ENCODE measurements at places on chromosomes 12 and 14. TPM values are rescaled to one million over a fixed set of nuclear protein-coding genes. Genes with fewer than 3 reads are reported as not detected.

- no peak for DNase-seq
Observed at GRCh38 chr14:22610931-22611330, 12.8 kb downstream of the ABHD4 start.

DNA sequence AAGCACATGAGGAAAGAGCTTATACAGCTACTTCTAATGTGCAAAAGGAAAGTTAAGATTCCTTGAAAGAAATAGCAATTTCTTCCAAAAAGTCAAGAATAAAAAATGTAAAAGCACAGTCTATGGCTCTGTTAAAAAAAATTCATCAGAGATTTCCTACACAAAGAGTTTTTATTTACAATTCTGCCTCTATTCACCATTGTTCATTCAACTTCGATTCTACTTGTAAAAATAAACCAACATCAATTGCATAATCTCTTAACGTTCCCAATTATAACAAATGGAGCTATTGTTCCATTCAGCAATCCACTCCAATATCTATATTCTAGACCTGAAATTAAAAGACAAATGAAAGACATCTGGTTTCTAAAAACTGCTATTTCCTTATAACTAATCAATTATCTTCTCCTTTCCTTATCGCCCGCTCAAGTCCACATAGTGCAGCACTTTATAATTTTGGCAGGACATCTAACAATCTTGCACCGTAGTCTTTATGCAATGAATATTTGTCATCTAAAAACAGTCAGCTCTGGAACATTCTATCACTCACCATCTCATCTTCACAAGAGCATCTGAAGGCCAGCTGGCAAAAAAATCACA is 6.2 kb downstream of the EIF2S3B start:
- no peak for DNase-seq

DNA sequence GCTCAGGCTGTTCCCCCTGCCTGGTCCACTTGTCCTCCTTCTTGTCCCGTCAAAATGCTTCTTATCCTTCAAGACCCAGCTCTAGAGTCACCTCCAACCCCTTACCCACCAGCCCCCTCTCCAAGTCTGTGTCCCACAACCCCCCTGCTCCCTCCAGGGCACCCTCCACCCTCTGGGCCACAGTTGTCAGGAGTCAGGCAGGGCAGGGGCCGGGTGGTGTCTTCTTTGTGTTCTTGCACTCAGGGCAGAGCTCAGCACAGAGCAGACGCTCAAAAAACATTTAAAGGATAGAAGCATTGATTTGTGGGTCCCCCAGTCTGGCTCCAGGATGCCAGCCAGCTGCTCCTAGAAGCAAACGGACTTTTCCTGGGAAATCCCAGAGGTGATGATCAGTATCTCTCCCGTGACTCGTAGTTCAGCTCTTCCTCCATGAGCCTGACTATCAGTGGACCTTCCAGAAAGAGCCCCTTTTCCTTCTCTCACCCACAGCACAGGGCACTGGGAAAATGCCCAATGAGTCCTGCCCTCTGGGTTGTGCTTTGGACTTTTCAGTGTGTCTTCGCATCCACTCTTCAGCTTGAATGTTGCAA is 17.2 kb upstream of the BDKRB1 start:
- no peak for DNase-seq

DNA sequence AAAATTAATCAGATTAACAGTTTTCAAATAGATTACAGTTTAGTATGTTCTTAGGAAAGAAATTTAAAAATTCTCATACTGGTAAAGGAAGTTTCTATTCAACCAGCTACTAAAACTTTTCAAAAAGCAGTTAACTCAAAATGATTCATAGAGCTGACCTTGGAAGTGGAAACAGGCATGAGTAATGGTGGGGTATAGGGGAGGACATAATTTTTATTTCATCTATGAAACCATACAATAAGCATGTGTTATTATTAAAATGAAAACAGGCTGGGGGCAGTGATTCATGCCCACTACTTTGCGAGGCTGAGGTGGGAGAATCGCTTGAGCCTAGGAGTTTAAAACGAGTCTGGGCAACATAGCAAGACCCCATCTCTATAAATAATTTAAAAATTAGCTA is 73.0 kb downstream of the DNAI7 start:
- DNase-seq: no peak

GRCh38 chr12:6846316-6846869 is 4.7 kb downstream of the CDCA3 start:
- DNase-seq: no peak

GRCh38 chr12:27814411-27814810 is 34.4 kb upstream of the MANSC4 start:
- DNase-seq: no peak

- no peak for DNase-seq
Observed at GRCh38 chr12:75990189-75990912, 41.2 kb downstream of the PHLDA1 start.

DNA sequence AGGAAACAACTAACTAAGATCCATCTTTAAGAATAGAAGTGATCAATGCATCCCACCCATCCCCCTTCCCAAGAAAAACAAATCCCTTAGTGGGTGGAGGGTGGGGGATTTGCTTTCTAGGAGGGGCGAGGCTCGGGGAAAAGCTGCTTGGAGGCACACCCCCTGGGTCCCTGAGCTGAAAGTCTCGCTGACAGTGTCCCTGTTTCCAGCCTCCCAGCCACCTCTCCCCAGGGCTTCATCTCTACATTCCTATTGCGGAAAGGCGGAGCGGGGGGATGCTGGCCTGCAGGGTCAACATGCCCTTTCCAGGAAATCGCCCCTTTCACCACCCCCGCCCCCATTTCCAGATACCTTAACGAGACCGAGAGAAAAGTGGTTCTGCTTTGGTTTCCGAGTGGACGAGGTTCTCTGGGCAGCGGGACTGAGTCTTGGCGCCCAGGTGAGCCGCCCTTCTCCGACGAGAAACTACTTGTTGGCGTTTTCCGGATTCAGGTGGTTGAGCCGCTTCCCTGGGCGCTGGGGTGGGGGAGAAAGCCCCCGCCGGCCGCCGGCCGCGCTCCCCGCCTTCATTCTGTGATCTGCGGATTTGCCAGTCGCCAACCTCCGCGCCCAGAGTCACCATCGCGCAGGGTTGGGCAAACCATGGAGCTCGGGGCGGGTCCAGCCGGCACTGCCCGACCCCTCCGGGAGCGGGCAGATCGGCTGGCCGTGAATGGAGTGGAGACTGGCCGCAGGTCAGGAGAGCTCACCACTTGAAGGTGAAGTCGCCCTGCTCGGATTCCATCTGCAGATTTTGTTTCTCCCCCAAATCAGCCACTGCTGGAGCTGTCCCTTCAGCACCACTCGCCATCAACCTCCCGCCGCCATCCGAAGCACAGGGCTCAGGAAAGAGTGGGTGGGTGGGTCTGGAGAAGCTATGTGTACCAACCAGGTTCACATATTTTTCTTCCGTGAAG is 505 bp downstream of the KCNC2 start:
- peak; percentile 85 for DNase-seq

DNA sequence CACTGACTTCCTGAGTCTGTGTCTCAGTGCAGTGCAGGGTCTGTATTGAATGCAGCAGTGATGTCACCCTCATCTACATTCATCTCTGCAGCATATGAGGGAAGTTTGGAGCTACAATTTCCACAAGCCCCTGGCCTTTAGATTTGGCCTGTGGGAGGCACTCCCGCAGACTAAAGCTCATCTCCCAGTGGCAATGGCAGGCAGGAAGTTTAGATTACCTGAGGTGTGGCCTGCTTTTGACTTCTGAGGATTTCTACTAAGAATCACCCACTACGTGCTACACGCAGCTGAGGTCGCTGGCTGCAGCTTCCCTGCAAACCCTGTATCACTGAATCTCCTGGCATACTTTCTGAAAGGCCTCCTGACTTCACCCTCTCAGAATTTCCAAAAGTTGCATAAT is 202.2 kb upstream of the PRKD1 start:
- no peak for DNase-seq

- no peak for DNase-seq
Observed at GRCh38 chr12:78086553-78087362, 256.1 kb downstream of the NAV3 start.

DNA sequence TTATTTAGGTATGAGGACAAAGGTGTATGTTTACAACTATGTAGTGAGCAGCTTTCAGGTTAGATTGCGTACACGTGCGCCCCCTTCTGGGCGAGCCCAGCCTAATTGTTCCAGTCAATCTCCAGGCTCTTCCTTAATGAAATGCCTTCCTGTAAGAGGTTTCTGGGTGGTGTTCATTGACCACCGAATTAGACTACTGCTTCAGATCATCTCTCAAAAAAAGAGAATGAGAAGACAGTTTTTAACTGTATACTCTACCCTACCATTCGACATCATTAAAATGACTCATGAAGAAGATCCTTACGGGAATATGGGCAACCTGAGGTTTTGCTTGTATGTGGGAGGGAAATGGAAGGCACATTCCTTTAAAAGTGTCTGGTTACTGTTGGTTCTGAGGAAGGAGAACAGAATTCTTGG is 2.1 kb downstream of the LUM start:
- DNase-seq: peak; percentile 90

GRCh38 chr14:59511916-59512575 is 27.7 kb downstream of the JKAMP start:
- peak; percentile 74 for DNase-seq

DNA sequence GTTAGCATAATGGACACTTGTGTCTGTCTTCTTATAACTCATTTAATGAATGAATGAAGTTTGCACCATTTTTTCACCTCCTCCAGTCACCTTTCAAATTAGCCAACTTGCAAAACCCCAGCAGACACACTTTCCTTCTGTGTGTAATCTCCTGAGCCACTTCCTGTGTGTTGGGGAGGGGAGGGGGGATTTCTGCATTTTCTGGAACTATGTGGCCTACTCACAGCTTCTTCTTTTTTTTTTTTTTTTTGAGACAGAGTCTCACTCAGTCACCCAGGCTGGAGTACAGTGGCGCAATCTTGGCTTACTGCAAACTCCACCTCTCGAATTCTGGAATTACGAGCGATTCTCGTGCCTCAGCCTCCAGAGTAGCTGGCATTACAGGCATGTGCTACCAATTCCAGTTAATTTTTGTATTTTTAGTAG is 4.1 kb upstream of the SERPINA1 start:
- DNase-seq: no peak

DNA sequence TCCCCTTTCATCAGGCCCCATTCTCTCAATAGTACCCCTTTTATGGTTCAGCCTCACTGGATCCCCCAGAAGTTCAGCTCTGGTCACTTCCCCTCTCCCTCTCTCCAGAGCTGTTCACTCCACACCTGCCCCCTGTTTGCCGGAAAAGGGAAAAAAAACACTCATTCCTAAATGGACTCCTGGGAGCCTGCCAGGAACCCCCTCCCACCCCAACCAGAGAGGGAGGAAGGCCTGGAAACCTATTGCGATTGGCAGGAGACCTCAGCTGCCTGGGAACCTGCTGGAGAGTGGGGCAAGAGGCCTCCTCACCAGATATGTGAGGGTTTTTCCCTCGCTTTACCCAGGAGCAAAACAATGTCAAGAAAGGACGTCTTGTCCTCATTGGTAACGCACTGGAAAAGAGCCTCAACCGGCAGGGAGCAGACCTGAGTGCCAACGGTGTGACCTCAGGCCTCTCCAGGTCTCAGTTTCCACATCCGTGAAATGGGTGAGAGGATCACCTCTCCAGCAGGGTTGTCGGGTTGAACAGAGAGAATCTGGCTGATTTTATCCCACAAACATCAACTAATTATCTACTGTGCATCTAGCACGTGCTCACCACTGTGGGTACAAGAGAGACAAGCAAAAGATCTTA is 4.6 kb downstream of the DTX1 start:
- no peak for DNase-seq

GRCh38 chr14:65604936-65605335 is 192.4 kb downstream of the FUT8 start:
- DNase-seq: no peak

GRCh38 chr12:6443361-6443983 is 1.3 kb upstream of the CD27 start:
- DNase-seq: no peak

GRCh38 chr14:104210817-104211195 is 72.4 kb downstream of the KIF26A start:
- DNase-seq: no peak

- DNase-seq: no peak
Observed at GRCh38 chr12:98262902-98263301, 252.5 kb upstream of the TMPO start.

DNA sequence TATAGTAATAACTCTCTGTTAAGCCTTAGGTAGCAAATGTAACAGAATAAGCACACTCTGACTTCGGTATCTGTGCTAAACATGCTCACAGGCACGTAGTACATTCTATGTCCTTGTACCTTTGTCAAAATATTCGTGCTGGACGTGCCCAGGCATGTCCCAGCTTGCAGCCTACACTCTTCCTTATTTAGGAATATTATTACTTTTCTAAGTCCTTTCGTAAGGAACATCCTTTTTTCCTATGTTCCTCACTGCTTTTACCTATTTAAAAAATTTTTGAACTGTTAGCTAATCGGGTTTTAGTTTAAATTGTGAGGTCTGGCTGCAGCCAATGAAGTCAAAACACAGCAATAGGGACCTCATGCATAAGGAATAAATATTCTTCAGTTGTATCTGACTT is 24.1 kb upstream of the UBC start:
- no peak for DNase-seq

DNA sequence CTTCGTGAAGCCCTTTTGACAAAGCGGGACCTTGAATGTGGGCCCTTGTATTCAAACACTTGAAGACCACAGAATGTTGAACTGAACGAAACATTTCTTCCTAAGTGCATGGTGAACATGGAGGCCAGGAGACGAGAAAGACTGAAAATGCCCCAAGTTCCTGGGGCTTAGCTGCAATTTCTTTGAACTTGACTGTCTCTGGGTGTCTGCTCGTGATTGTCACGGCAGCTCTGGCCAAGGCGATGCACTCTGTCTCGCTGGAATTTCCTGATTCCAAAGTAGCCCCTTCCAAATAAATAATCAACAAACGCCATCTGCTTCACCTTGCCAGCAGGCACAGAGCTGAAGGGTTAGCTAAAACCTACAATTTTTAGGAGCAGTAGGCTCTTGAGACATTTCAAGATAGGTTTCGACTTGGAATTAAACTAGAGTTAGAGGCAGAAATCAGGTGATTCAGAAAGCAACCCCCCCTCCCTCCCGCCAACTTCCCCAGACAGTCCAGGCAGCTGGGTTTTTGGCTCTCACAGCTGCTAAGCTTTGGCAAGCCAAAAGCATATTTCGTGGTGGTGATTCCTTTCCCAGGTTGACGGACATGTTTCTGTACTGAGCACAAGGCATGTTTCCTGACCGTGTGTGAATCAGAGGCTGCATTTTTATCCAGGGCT is 13.5 kb upstream of the IRF2BPL start:
- DNase-seq: no peak

GRCh38 chr14:32150392-32150791 is 51.5 kb upstream of the RNU6-7 start:
- DNase-seq: no peak

Gene WDHD1
- 87.9 TPM for total RNA-seq

Gene GLT1D1
- total RNA-seq: 3.6 TPM

Gene CMAS
- total RNA-seq: 53.2 TPM

Gene MAP3K9
- 24.7 TPM for total RNA-seq

Gene POTEG
- total RNA-seq: not detected

Gene DYRK2
- total RNA-seq: 34.9 TPM

Gene OTOGL
- total RNA-seq: 0.31 TPM

Gene PRH2
- total RNA-seq: not detected

Gene FSCB
- not detected for total RNA-seq

Gene TAS2R8
- total RNA-seq: not detected

Gene FAM181A
- not detected for total RNA-seq

Gene HOXC5
- not detected for total RNA-seq

Gene PSMA6
- total RNA-seq: 238 TPM

All from H1 (cell line).